ENCODE measurements at places on chromosomes 16 and 17.

GRCh38 chr16:84315422-84315821 is 20.7 kb downstream of the WFDC1 start:
- DNase-seq, result no peak

GRCh38 chr16:450385-450784 is 24.9 kb downstream of the RAB11FIP3 start:
- DNase-seq, result no peak

- no peak for DNase-seq
These were observed 23.1 kb upstream of the DHRS13 start for GRCh38 chr17:28925912-28926365.

- no peak for DNase-seq
These were observed 11.3 kb downstream of the MCRIP1 start for GRCh38 chr17:81821603-81822311.

GRCh38 chr17:42386777-42387657 is 1.2 kb downstream of the STAT3 start:
- no peak for DNase-seq

GRCh38 chr16:64144617-64145016 is 977.2 kb downstream of the CDH11 start:
- no peak for DNase-seq

DNA sequence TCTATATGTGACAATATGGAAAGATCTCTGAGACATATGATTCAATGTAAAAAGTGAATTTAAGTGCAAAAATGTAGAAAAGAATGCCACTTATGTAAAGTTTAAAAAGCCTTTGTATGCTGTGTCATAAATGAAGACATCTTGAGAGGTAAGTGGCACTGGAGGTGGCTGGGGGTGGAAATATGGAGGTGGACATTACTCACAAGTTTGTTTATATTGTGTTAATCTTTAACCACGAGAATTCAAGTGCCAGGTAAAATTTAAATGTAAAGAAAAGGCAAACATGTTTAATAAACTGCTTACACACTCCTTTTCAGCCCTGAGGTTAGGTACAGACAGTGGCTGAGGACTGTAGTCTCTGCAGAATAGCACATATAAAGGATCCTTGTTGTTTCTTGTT is 235.1 kb downstream of the ABCC12 start:
- no peak for DNase-seq

DNA sequence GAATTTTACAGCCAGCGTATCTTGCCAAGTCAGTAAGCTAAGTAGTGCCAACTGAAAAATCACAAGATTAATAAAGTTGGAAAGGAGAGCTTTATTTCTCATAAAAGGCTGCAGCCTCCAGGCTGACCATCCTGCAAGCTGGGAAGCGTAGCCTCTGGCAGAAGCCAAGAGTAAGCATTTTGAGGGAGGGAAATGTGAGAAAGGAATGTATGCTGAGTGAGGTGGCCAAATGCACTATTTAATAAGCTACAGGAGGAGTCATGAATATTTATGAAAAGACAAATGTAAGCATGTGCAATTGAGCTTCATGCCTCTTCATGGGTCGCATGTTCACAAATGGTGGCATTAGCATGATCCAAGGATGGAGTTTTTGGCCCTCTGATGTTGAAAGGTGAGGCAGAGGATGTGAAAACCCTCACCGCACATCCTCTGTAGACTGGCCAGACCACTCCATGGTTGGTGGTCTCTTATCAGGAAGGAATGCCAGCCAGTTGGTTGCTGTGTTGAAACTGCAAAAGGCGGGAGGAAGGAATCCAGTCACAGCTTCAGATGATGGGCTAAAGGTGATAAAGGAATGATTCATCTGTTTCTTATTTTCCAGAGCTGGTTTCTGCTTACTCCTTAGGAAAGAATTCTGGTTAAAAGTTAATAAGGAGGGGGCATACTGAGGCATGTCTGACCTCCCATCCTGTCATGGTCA is 9.2 kb downstream of the KRT33B start:
- DNase-seq, result no peak

DNA sequence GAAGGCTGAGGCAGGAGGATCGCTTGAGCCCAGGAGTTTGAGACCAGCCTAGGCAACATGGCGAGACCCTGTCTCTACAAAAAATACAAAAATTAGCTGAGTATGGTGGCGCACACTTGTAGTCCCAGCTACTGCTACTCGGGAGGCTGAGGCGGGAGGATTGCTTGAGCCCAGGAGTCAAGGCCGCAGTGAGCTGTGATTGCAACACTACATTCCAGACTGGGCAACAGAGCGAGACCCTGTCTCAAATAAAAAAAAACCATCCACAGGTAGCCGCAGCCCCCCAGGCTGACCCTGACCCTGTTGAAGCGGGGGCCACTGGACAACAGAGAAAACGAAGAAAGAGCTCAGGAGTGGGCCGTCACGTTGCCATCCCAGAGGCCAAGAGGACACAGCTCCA is 4.0 kb downstream of the SLC43A2 start:
- no peak for DNase-seq

GRCh38 chr17:71550675-71551074 is 570.1 kb upstream of the SOX9 start:
- no peak for DNase-seq

- no peak for DNase-seq
These were observed 6.7 kb upstream of the SEZ6 start for GRCh38 chr17:29012535-29012934.

- no peak for DNase-seq
These were observed 34.6 kb downstream of the PRMT7 start for GRCh38 chr16:68345351-68345810.

GRCh38 chr16:54942353-54942943 is 11.8 kb downstream of the IRX5 start:
- DNase-seq, result no peak

DNA sequence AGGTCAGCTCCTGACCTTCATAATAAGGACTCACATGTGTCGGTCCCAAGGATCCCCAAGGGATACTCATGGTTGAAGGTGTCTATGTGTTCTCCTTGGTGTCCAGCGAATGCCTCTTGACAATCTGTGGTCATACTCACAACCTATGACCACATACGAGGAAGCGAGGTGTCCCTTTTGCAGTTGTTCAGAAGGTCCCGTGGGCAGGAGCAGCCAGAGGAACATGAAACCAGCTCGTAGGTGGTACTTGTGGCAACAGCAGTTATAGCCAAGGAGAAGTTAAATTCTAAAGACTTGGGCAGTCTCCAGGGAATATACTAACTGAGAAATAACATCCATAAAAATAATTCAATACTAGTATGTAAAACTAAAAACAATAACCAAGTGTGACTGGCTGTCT is 685.3 kb downstream of the WWOX start:
- DNase-seq, result no peak

- DNase-seq, result peak; percentile 41
These were observed 33.7 kb upstream of the MFSD6L start for GRCh38 chr17:8832711-8833352.

GRCh38 chr16:7017006-7017662 is 315.5 kb upstream of the RBFOX1 start:
- no peak for DNase-seq

DNA sequence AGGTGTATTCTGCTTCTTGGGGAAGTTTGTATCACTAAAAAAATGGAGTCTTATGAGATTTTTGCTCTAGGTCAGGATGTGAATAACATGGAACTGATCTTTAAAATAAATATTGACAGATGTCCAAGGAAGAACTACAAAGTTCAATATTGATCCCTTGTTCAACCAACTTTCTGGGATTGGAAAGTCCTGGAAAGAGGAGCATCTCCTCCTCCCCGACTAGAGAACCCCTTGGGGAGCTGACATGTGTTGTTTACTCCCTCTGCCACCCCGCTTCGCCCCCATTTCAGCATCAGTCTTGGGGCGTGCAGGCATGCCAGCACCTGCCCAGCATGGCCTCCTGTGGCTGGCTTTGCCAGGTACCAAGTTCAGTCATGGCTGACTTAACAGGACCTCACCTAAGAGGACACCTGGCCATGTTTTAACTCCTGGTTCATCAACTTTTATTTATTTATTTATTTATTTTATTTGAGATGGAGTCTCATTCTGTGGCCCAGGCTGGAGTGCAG is 33.8 kb downstream of the PMFBP1 start:
- DNase-seq, result no peak

- no peak for DNase-seq
These were observed 128.4 kb downstream of the CDH11 start for GRCh38 chr16:64993464-64993863.

DNA sequence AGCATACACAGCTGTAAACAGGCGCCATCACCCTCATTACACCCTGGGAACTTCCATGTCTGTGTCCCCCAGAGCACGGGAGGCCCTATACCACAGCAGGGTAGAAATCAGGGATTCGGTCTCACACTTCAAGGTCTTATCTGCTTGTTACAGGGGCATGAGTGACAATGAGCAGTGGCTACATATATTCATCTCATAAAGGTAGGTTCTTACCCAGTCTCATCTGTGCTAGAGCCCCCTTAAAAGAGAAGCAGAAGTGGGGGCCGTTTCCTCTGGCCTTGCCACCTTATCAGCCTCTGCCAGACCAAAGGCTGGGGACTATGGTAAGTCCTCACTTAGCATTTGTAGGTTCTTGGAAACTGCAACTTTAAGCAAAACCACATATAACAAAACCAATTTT is 46.5 kb downstream of the IRX5 start:
- no peak for DNase-seq

DNA sequence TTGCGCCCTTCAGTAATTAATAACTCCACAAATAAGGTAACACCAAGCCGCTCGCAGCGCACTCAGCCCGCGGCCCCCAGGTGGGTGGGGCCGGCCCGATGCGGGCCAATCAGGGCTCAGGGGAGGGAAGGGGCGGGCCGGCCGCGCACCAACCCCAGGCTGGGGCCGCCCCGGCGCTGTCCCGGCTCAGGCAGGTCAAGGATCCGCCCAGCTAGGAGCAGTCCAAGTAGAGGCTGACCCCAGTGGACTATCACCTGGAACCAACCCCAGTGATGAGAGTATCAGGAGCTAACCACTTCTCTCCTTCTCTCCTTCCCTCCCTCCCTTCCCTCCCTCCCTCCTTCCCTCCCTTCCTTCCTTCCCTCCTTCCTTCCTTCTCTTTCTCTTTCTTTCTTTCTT is 110.8 kb downstream of the C16orf78 start:
- DNase-seq, result peak; percentile 42

DNA sequence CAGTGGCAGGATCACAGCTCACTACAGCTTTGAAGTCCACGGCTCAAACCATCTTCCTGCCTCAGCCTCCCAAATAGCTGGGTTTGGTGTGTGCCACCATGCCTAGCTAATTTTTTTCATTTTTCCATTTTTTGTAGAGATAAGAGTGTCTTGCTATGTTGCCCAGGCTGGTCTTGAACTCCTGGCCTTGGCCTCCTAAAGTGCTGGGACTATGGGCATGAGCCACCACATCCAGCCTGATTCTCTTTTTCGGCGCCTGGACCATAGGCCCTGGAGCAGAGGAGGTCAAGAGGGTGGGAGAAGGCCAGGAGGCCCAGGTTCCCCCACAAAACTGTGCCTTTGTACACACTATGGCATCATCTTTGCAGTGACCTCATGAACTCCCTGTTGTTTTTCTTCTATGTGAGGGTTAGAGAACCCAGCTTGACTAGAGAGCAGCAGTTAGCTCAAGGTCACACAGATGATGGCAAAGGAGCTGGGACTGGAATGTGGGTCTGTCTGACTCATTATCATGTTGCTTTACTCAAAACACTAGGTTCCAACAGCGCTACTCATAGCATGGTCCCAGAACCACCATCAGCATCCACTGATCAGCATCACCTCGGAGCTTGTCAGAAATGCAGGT is 16.3 kb downstream of the SCN4A start:
- no peak for DNase-seq

- no peak for DNase-seq
These were observed 23.6 kb upstream of the GAN start for GRCh38 chr16:81291117-81291516.

- no peak for DNase-seq
These were observed 64.5 kb downstream of the TANGO6 start for GRCh38 chr16:68907781-68908181.

DNA sequence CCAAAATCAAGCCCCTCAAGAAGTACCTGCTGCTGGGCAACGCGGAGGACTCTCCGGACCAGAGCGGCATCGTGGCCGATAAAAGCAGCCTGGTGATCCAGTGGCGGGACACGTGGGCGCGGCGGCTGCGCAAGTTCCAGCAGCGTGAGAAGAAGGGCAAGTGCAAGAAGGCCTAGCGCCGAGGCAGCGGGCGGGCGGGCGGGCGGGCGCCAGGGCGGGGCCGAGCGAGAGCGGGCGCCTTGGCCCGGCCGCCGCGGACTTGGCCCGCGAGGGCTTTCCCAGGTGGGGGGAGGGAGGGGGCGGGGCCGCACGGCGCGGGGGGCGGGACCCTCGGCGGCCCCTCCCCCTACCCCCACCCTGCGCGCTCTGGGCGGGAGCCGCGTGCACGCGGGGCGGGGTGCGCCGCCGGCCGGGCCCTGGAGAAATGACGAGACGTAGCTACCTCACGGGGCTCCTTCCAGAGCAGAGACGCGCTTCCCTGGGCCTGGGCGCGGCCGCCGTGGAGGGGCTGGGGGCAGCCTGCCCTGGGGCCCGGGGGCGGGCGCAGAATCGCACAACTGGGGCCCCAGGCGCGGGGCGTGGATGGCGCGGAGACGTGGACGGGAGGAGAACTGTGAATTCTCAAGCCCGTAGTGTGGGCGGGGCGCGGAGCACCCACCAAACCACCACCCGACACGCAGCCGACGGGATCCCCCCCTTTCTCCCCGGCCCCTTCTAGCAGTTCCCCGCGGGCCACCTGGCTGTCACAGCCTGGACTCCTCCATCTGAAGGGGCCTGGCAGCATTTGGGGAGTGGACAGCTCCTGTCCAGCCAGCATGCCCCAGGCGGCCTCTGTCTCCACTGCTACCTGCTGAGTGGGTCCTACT is 218.7 kb downstream of the NTN1 start:
- DNase-seq, result peak; percentile 46

DNA sequence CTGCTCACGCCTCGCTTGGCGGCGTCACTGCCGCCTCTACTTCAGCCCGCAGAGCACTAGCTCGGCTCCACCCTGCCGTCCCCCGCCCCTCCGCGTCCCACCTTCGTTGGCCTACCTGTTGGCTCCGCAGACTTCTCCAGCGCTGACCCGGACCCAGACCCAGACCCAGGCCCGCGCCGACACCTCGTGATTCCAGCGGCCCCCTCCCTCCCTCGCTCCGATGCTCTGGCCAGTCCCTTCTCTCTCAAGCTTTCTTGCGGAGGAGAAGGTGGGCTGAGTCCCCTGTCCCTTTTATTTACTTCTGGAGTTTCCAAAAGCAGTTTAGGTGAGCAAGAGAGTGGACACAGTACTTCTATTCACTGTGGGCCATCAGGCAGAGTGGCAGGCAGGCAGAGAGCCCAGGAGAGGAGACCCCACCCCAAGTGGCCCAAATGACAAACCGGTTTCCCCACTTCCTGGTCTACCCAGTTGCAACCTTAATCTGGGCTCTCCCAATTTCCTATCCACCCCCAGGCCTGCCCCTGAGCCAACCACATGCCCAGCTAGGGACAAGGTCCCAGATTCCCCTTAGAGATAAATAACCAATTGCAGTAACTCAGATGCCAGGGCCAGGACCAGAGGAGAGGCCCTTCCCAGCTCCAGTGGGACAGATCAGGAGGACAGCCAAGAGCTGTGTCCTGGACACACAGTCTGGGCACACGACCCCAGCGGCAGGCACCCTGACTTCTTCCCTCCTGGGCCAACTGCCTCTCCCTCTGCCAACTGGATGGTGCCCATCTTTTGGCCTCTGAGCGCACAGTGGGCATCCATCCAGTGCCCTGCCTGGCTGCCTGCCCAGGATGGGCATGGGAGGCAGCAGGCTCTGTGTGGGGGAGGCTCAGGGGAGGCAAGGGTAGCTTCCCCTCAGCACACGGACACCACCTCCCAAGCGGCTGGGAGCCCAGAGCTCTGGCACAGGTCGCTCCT is 1.2 kb upstream of the SRCIN1 start:
- no peak for DNase-seq

- DNase-seq, result no peak
These were observed 26.4 kb downstream of the ARHGAP44 start for GRCh38 chr17:12815642-12816141.

GRCh38 chr17:56723421-56723820 is 110.3 kb downstream of the C17orf67 start:
- no peak for DNase-seq

All from neuronal stem cell (in vitro differentiated cells).